Prostate gland (tissue), 2 donors: ENCODE measurements at places on chromosomes 1 and 21.

GRCh38 chr1:214739621-214740238 is 136.7 kb downstream of the CENPF start:
- H3K27me3 ChIP-seq: no peaks in the 10 kb centered on the region
- H3K4me1 ChIP-seq: no peaks in the 10 kb centered on the region
- no peak overlapping the region for H3K27ac ChIP-seq
- no peak overlapping the region for H3K4me3 ChIP-seq
- DNase-seq: no peak

GRCh38 chr21:42844411-42845113 is 34.8 kb downstream of the WDR4 start:
- DNase-seq: peak; percentile 70
- H3K27ac ChIP-seq: peak overlapping the region; percentile 48
- H3K27me3 ChIP-seq: no peaks in the 10 kb centered on the region
- no peaks in the 10 kb centered on the region for H3K36me3 ChIP-seq
- no peak overlapping the region for H3K4me3 ChIP-seq

- H3K27ac ChIP-seq: no peak overlapping the region
- H3K4me1 ChIP-seq: peaks cover 22% of the 10 kb centered on the region
- DNase-seq: peak; percentile 79
- H3K27me3 ChIP-seq: no peaks in the 10 kb centered on the region
- no peaks in the 10 kb centered on the region for H3K36me3 ChIP-seq
- no peak overlapping the region for H3K4me3 ChIP-seq
Measured at GRCh38 chr1:151990856-151991198, 2.8 kb downstream of the S100A10 start.

- no peak overlapping the region for H3K27ac ChIP-seq
- H3K36me3 ChIP-seq: no peaks in the 10 kb centered on the region
- no peak overlapping the region for H3K4me3 ChIP-seq
- no peaks in the 10 kb centered on the region for H3K27me3 ChIP-seq
- no peak for DNase-seq
Measured at GRCh38 chr1:101605878-101606277, 369.1 kb downstream of the S1PR1 start.

DNA sequence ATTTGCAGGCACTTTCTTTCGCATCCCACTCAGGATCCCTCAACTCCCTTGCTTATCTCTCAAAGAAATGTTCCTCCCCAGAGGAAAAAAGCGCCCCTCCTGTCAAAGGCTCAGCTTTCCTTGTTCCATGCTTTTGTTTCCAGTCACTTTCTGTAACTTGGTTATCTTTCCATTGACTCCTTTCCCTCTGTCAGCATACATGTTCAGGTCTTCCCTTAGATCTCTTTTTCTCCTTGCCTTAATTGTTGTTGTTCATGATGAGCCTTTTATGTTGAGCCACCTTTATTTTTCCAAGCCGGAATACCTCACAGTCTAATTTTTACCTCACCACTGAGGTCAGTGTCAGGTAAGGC is 46.5 kb upstream of the PODN start:
- H3K4me1 ChIP-seq: no peaks in the 10 kb centered on the region
- no peaks in the 10 kb centered on the region for H3K27me3 ChIP-seq
- peak overlapping the region; percentile 38 for H3K27ac ChIP-seq
- no peaks in the 10 kb centered on the region for H3K36me3 ChIP-seq

- H3K4me3 ChIP-seq: no peak overlapping the region
- H3K4me1 ChIP-seq: no peaks in the 10 kb centered on the region
- no peak for DNase-seq
- no peaks in the 10 kb centered on the region for H3K27me3 ChIP-seq
Measured at GRCh38 chr1:172286629-172287076, 133.8 kb upstream of the C1orf105 start.

GRCh38 chr1:38672692-38673091 is 186.9 kb downstream of the RRAGC start:
- DNase-seq: no peak
- H3K27ac ChIP-seq: no peak overlapping the region
- H3K36me3 ChIP-seq: no peaks in the 10 kb centered on the region
- H3K27me3 ChIP-seq: no peaks in the 10 kb centered on the region
- no peak overlapping the region for H3K4me3 ChIP-seq
